ENCODE measurements at places on chromosomes 2 and 18.

DNA sequence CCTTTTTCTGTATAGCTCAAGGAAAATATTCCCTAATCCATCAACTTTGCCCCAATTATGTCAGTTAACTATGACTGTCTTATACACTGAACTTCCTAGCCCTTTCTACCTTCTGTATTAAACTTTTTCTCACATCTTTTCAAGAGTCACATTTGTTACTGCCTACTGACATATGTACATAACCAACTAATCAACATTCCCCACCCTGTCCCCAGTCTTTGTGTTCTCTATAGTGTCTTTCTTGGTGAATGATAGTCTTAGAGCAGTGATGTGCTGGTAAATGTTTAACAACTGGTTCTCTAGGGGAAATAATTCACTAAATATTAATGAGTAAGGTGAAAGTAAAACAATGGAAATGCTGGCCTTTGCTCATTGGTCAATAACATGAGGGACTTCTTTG is 61.6 kb upstream of the PIK3C3 start:
- DNase-seq: no peak

GRCh38 chr2:170887896-170888295 is 41.2 kb upstream of the GORASP2 start:
- DNase-seq: no peak

DNA sequence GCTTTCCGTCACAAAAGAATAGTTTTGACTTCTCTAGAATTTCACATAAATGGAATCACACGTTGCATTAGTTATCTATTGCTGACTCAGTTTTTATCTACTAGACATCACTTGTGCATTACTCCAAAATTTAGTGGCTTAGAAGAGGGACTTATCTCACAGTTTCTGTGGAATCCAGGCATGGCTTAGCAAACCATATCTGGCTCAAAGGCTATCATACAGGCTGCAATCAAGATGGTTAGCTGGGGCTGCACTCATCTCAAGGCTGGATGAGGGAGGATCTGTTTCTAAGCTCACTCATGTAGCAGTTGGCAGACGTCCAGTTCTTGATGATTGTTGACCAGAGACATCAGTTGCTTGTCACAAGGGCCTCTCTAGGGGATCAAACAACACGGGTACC is 6.6 kb upstream of the DSC3 start:
- DNase-seq: no peak

DNA sequence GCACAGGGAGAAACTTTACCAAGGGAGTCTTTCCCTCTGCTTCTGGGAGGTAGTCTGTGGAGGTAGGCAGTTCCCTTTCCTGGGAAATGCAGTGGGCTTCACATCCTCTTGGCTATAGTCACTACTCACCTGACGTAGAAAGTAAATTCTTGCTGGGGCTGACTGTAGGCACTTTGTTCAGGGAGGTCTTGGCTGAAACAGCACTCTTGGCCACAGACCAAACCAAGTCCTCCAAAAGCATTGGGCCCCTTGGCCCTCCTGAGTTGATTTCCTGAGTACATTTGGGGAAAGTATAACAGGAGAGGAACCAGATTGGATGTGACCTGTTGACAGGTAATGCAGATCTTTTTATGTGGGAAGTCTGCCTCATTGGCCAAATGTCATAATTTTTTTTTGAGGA is 108.9 kb downstream of the MGAT5 start:
- DNase-seq: no peak

DNA sequence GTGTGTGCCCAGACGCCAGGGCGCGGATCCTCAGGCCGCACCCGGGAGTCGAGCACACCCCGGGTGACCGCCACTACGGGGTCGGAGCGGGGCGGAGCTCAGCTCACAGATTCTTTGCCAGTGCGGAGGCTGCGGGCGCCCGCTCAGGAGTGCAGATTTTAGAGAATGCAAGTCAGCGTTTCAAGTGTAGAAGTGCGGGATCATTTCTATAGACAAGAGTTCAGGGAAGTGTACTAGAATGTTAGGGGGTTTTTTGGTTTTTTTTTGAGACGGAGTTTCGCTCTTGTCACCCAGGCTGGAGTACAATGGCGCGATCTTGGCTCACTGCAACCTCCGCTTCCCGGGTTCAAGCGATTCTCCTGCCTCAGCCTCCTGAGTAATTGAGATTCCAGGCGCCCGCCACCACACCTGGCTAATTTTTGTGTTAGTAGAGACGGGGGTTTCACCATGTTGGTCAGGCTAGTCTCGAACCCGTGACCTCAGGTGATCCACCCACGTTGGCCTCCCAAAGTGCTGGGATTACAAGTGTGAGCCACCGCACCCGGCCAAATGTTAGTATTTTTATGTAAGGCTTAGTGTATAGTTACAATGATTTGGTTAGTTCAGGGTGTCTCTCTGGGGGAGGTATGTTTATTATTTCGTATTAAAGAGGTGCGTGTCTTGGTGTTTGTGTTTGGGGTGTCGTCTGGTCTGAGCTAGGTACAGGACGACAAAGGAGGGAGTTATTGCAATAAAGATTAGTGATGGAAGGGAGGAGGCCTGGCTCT is 619 bp upstream of the FAM168B start:
- DNase-seq: no peak
